Activated naive CD4-positive, alpha-beta T cell treated with anti-CD3 and anti-CD28 coated beads, Interleukin-2, amount 50 U/mL, for 72 hours (primary cell): ENCODE measurements at places on chromosomes 7 and 10. TPM values are rescaled to one million over a fixed set of nuclear protein-coding genes. Genes with fewer than 3 reads are reported as not detected.

The IQUB gene
- 0.34 TPM for total RNA-seq

The TAS2R4 gene
- 0.96 TPM for total RNA-seq

The TRA2A gene
- 114 TPM for total RNA-seq

The NPSR1 gene
- not detected for total RNA-seq

The COG5 gene
- 49.2 TPM for total RNA-seq

The PON1 gene
- total RNA-seq: not detected

The IRF5 gene
- total RNA-seq: 9.7 TPM

The CALHM3 gene
- total RNA-seq: not detected

The BHLHA15 gene
- 0.66 TPM for total RNA-seq

The GPR37 gene
- total RNA-seq: not detected

The GGCT gene
- total RNA-seq: 69.3 TPM

The TFEC gene
- total RNA-seq: not detected

The USP54 gene
- 6.2 TPM for total RNA-seq

GRCh38 chr7:142125256-142125955 lies 13.9 kb downstream of the MGAM2 start:
- no peak for DNase-seq

DNA sequence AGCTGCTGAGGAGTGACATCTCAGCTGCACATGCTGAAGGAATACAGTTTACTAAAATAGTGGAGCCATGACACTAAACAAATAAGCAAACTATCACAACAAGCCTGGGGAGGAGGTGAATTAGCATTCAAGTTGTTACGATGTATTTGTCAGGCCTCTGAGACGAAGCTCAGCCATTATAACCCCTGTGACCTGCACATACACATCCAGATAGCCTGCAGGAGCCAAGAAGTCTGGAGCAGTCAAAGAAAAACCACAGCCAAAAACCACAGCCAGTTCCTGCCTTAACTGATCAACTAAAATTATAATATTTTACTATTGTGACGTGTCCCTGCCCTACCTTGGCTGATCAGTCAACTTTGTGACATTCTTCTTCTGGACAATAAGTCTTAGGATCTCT lies 68.6 kb downstream of the NSUN6 start:
- DNase-seq: no peak

GRCh38 chr10:67705921-67706320 lies 9.9 kb upstream of the CTNNA3 start:
- DNase-seq: no peak

DNA sequence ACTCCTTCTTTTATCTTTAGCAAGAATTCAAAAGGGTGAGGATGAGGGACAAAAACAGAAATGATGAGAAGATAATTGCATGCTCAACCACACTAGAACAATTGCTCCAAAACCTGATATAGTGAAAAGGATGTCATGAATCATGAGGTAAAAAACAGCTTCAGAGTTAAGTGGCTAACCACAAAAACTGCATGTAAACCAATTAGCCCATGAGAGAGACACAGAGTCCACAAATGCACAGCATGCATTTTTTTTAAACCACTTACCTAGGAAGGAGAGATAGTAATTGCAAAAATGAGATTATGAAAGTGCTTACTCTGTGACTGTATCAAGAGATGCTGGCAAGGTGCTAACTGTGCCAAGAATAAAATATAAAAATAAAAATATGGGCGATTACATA lies 132.9 kb downstream of the MBL2 start:
- no peak for DNase-seq

GRCh38 chr7:151006590-151007300 lies 15.9 kb downstream of the NOS3 start:
- DNase-seq: no peak

DNA sequence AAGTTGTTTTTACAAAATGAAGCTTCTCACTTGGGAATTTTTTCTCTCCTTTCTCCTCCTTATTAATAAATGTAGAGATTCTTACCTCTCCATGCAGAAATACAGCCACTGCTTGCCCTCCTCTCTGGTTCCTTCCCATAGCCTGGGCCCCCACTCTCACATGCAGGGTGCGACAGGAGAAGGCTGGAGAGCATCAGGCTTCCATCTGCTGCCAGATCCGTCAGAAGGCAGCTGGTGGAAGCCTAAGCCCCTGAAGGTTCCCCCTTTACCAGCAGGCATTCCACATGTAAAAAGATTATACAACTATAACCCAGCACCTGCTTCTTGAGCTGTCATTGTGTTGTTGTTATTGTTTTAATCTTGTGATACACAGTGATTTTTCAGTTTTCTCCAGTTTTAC lies 314.2 kb downstream of the LHFPL3 start:
- DNase-seq: no peak

- no peak for DNase-seq
These were observed 79.4 kb downstream of the EMX2 start for GRCh38 chr10:117621795-117622420.

- DNase-seq: no peak
These were observed 1548.1 kb upstream of the LRRTM3 start for GRCh38 chr10:65377687-65378086.

DNA sequence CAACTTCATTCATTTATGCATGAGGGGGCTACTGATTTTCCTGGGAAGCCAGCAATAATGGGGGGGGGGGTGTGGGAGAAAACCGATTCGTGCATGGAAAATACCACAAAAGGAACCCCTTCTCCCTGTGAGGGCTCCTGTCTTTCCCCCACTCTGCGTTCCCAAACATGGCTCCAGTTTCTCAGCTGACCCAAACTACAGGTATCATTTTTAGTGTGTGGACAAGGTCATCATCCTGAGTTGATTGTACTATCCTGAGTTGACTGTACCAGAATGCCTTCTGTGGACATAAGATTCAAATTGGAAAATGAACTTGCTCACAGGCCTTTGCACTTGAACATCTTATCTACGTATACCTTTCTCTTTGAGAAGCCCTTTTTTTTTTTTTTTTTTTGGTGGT lies 49.9 kb downstream of the ZRANB1 start:
- DNase-seq: no peak

DNA sequence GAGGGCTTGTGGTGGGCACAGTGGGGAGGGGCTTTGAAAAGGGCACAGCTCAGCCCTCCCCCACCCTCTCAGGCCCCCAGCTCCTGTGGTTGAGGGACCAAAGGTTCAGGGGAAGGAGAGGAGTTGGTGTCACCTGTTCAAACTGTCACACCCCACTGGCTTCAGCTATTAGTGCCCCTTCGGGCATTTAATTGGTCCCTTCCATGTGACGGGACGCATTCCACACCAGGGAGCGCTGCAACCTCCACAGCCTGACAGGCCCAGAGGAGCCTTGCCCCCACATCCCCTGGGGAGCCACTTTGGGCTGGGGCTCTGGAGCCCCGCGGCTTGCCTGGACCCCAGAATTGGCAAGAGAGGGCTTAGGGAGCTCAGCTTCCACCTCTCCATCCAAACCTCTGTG lies 75.7 kb downstream of the C10orf105 start:
- no peak for DNase-seq

DNA sequence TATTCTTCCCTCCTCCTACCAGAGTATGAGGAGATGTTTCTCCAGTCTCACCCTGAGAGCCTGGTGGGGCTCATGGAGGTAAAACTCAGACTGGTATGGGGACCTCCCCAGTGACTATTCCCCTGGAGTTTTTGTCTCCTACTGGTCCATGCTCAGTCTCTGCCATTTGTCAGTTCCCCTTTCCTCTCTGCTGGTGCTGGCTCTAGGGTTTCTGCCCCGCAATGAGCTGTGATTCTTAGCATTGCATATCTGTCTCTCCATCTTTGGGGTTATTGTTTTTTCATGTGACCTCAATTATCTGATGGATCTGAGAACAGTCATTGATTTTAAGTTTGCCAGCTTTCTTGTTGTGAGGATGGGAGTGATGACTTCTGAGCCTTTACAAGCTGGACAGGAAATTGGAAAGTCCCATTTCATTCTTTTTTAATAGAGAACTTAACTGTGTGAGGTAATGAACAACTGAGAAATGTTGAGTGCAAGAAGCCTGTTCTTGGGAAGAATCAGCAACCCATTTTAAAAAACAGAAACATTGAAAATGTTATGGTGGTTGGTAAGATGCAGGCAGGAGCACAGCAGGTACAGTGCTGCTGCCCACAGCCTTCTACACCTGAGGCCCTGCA lies 26.9 kb downstream of the NACAD start:
- DNase-seq: no peak

GRCh38 chr7:37065779-37066271 lies 341.5 kb upstream of the AOAH start:
- peak; percentile 55 for DNase-seq

GRCh38 chr10:132206806-132207535 lies 20.2 kb downstream of the DPYSL4 start:
- DNase-seq: no peak

DNA sequence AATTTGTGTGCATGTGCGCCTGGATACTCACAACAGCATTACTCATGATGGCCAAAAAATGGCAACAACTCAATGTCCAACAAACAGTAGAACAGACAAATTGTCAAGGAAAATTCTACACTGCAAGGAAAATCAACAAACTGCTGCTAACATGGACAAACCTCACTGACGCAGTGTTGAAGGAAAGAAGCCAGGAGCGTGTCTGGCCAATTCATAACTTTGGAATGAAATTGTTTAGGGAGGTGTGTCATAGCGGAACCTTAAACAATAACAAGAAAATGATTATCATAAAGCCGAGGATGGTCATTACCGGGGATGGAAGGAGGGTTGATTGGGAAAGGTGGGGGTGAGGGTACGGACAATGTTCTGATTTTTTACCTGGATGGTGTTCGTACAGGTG lies 29.1 kb downstream of the ALOX5 start:
- DNase-seq: no peak

DNA sequence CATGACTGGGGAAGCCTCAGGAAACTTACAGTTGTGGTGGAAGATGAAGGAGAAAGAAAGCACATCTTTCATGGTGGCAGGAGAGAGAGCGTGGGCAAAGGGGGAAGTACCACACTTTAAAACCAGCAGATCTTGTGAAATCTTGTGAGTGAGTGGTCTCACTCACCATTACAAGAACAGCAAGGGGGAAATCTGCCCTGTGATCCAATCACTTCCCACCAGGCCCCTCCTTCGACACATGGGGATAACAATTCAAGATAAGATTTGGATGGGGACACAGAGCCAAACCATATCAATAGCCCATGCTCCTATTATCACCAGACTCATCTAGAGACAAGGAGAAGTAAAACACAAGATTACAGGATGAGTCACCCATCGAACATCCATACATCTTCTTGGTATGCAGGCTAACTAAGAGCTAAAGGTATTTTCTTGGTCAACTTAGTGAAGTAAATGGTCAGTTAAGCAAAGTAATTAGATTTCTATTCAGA lies 55.3 kb upstream of the YAE1 start:
- peak; percentile 8 for DNase-seq

GRCh38 chr10:51367127-51367526 lies 292.8 kb downstream of the PRKG1 start:
- DNase-seq: no peak

DNA sequence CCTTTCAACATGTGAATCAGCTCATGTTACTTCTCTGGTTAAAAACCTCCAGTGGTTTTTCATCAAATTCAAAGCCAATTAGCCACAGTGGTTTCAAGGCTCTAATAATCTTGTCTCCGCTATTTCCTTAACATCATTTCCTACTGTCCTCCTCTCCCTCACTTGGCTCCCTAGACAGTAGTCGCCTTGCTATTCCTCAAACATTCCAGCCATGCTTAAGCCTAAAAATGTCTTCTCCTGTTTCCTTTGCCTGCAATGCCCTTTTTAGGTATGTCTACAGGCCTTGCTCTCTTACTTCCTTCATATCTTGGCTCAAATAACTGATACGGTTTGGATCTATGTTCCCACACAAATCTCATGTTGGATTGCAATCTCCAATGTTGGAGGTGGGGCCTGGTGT lies 779.4 kb upstream of the LRRN3 start:
- DNase-seq: no peak

DNA sequence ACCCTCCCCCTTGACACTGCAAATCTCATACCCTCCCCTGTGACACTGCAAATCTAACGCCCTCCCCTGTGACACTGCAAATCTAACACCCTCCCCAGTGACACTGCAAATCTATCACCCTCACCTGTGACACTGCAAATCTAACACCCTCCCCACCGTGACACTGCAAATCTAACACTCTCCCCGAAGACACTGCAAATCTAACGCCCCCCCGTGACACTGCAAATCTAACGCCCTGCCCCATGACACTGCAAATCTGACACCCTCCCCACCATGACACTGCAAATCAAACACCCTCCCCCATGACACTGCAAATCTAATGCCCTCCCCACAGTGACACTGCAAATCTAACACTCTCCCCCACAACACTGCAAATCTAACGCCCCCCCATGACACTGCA lies 603.7 kb downstream of the DNAJB6 start:
- peak; percentile 9 for DNase-seq

- DNase-seq: no peak
These were observed 249.5 kb downstream of the RPS24 start for GRCh38 chr10:78283069-78283682.

DNA sequence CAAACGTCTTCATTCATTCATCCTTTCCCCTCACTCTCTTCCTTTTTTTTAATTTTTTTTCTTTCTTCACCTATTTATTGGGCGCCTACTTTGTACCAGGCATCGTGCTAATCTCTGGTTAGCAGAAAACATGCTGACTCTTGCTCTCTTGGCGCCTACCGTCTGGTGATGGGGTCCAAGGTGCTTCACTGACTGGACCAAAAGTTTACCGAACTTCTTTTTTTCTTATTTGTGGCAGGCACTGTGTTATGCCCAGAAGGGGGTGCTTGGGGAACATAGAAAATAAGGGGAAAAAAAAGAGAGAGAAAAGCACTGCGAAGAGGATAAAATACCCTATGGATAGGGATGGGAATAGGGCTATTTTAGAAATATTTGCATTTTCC lies 505 bp upstream of the FAM204A start:
- DNase-seq: no peak
